ENCODE measurements at places on chromosomes 1 and 21.

GRCh38 chr1:14572861-14573260 lies 25.6 kb upstream of the KAZN start:
- no peak for DNase-seq

DNA sequence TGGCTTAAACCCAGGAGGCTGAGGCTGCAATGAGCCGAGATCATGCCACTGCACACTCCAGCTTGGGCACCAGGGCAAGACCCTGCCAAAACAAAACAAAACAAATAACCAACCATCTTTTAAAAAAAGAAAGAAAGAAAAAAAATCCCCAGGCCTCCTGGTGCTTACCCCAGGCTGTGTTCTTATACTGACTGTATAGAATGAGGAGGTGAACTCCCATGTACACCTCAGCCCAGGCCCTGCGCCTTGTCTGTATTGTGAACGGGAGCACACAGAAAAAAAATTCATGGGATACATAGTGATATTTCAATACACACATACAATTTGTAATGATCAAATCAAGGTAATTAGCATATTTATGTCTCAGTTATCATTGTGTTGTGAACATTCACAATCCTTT lies 14.1 kb downstream of the RPL5 start:
- no peak for DNase-seq

DNA sequence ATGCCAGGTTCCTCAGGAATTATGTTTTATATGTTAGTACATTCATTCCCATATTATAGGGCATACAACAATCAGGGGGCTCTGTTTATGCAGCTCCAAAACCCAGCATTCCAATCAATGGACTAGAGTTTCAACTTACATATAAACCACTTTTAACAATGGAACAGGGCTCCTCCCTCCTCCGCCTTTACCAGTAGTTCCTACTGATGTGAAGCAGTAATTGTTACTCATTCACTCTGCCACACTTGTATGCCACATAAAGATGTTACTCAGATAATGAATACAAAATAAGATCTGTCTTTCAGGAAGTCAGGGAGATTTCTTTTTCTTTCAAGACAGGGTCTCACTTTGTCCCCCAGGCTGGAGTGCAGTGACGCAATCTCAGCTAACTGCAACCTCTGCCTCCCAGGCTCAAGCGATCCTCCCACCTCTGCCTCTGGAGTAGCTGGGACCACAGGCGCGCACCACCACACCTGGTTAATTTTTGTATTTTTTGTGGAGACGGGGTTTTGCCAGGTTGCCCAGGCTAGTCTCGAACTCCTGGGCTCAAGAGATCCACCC lies 17.1 kb downstream of the ZNF281 start:
- no peak for DNase-seq

- no peak for DNase-seq
Measured at GRCh38 chr1:150550222-150551050, 1.2 kb downstream of the ADAMTSL4 start.

DNA sequence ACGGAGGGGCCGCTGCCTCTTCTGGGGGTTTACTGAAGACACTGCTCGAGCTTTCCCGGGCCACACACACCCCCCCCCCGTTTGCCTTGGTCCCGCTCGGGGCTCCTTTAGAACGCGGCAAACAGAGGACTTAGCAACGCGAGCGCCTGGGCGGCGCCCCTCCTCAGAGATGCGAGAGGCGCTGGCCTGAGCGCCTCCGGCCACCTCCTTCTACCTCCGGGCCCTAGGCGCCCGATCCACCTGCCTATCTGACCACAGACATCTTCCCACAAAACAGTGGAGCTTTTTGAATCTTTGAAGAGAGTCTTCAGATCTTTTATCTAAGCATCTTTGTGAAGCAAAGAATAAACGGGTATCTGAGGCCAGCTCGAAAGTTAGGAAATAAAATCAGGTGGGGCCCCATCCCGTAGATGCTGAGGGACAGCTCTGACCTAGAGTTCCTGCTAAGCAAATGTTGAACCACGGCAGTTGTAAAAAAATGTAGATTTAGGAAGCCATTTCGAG lies 436 bp upstream of the TTLL7 start:
- peak; percentile 91 for DNase-seq

GRCh38 chr1:202014060-202014459 lies 3.7 kb downstream of the ELF3 start:
- no peak for DNase-seq

- DNase-seq, result no peak
Measured at GRCh38 chr1:1435911-1436629, 580 bp downstream of the VWA1 start.

DNA sequence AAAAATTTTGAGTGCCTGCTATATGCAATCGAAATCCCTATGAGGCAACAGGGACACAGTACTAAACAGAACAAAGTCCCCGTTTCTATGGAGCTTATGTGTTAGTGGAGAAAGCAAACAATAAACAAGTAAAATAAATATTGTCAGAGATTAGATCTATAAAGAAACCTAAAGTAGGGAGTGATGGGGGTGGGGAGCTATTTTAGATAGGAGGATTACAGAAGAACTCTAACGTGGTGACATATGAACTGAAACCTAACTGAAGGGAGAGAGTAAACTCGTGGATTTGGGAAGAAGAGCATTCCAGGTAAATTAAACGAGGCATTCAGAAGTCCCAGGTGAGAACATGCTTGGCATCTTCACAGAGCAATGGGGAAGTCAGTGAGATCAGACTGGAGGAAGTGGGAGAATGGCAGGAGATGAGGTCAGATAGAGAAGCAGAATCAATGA lies 154.5 kb downstream of the DENND1B start:
- DNase-seq, result no peak

- DNase-seq, result peak; percentile 39
Measured at GRCh38 chr1:114756009-114756892, 1.5 kb downstream of the CSDE1 start.

DNA sequence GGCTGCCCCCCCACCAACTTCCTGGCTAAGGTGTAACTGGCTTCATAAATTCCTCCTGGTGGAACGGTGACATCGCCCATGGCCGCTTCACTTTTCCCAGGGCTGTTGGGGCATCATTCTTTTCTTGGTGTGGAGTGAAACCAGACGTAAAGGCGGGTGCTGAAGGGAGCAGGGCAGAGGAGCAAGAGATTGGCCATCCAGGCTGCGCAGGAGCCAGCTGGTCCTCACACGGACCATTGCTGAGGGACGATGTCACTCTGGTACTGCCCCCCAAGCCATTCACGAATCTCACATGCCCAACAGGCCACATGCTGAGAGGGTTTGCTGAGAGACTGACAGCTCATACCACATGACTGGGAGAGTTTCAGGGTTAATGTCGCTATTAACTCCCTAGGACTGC lies 10.5 kb upstream of the PKP1 start:
- DNase-seq, result no peak

GRCh38 chr1:244826712-244827111 lies 8.7 kb upstream of the COX20 start:
- DNase-seq, result no peak

DNA sequence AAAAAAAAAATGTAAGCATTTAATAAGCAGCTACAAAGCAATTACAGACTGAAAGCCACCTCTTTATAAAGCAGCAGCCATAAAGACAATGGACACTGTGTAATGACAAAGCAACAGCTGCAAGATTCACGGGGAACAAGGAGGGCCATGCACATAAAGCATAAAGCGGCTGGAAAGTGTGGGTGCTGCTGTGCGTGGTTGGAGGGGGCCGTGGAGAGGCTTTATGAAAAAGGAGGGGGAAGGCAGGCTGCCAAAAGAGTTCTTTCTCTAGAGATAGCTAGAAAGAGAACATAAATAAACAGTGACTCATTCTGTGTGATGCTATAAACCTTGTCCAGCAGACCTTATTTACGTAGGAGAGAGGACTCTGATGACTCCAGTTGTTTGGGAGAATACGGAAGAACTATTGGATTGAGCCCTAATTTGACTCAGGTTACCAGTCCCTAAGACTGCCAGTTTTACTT lies 49.3 kb downstream of the ADAMTS1 start:
- DNase-seq, result peak; percentile 28

DNA sequence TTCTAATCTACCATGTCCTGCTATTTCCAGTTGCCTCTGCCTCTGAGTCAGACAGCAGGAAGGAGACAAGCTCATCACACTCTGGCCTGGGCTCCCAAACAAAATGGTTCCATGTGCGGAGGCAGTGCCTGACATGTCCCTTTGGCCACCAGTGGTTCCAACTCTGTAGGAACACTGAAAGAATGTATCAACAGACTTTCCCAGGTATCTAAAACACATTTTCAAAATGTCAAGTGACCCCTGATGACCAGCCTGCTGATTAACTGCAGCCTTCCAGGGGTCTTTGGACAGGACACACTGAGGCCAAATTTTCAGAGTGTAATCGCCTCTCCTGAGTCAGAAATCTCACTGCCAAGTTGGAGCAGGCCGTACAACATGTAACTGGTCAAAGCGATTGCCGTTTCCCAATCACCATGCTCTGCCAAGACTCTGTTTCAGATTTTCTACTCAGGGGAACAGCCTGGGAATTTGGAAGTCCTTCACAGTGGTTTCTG lies 172.7 kb downstream of the TPR start:
- no peak for DNase-seq

- DNase-seq, result no peak
Measured at GRCh38 chr1:42466030-42466429, 2.9 kb downstream of the CCDC30 start.

DNA sequence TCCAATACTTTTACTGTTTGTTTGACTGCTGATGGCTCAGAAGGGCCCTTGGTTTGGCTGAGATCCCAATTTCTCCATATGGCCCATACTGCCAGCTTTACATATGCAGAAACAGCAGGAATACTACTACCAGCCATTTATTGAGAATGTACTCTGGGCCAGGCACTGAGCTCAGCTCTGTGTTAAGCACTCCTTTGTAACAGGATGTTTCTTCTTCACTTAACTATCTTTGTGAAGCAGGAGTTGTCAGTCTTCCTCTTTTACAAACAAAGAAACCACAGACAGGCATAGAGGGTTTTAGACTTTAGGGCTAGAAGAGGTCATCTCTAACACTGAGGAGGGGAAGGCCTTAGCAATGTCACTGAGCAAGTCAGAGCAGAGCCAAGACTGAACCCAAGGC lies 8.3 kb downstream of the HMGCL start:
- DNase-seq, result peak; percentile 77

DNA sequence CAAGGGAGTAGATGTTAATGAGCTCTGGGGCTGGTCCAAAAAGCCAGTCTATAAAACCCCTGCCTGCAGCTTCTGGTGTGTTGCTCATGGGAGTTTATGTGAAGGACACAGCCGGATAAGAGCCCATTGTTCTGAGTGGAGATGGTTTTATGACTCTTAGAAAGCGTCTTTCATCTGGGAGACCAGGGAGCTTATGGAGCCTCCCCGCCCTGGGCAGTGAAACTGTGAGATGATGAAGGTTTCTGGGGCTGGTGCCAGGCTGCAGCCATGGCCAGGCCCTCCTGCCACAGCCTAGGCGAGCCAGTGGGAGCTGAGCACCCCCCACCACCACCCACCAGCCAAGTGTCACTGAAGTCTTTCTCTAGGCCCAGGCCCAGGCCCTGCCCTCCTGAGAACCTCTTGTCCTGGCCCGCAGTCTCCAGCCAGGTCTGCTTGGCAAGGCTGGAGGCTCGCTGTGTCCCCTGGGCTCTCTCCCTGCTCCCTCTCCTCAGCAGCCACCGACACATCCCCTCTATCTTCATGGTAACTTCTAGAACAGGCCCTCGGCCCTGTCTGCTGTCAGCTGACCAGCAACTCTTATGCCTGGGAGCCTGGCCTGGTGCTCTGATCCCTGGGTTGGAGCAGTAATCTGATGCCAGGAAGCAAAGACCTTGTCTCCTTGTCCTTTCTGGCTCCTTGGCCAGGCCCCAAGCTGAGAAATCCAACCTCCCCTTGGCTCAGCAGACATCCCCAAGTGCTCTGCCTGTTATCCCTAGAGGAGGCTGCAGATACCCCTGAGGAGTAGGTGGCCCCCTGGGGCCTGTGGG lies 7.6 kb upstream of the ARHGEF10L start:
- no peak for DNase-seq

- DNase-seq, result no peak
Measured at GRCh38 chr1:3909615-3910014, 9.5 kb upstream of the C1orf174 start.

GRCh38 chr1:203624341-203624712 lies 2.3 kb upstream of the ATP2B4 start:
- peak; percentile 21 for DNase-seq

- peak; percentile 28 for DNase-seq
Measured at GRCh38 chr1:164685266-164686035, 126.5 kb downstream of the PBX1 start.

- DNase-seq, result no peak
Measured at GRCh38 chr1:156291226-156292061, 4.0 kb downstream of the GLMP start.

- no peak for DNase-seq
Measured at GRCh38 chr1:192943108-192943507, 116.1 kb downstream of the UCHL5 start.

DNA sequence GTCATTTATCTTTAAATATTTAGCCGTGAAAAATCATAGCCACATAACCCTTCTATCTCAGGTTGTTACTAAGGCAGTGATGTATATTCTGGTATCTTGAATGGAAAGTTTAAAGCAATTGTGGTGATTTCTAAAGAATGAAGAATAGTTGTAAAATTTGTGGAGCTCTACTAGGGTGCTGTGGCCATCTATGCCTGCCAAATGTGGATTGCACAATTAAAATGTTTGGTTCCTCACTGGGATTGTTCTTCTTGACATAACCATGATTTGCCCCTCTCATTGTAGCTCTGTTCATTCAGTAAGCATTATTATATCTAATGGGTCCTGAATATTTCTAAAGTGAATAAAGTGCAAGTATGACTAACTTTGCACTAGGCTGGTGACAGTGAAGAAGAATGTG lies 50.1 kb downstream of the AK4 start:
- no peak for DNase-seq

DNA sequence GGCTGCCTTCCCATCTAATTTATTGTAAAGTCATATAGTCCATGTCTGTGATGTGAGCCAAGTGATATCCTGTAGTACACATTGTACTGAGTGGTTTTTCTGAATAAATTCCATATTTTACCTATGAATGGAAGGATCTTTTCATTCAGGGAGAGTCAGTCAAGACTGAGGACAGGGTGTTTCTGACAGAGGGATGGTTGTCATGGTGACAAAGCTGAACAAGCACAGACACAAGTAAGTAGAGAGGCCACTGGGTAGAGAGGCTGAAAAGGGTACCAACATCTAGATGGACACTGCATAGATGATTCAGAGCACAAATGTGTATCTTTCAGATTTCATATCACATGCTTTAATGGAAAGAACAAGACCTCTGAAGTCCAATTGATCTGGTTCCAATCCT lies 22.6 kb upstream of the IL20 start:
- no peak for DNase-seq

DNA sequence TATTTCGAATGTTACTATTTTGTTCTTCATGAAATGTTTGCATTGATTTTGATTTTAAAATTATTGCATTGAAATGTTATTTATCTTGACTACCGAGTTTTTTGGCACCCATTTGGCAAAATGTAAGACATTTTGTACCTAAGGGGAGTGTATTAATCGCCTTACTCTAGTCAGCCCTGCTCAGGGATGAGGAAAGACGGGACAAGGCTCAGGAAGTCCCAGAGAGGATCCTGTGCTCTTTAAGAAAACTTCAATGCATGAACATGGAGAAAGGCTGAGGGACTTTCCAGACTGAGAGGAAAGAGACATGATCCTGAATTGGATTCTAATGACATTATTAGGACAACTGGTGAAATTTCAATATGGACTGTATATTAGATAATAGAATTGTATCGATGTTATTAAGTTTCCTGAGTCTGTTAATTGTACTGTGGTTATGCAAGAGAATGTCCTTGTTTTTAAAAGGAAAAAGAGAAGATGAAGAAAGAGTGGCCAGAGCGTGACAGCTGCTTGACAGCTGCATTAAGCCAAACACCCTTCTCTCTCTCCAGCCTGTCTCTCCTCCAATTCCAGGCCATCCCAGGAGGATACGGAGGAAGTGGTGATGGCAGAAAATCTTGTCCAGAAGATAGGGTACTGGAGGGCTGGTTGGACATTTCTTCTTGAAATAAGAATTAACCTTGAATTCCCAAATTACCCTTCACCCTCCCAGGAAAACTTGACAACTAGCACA lies 66.0 kb downstream of the PLEKHA6 start:
- no peak for DNase-seq

Measured in OCI-M1 (cell line).